ENCODE measurements at places on chromosomes 7 and 10. TPM values are rescaled to one million over a fixed set of nuclear protein-coding genes. Genes with fewer than 3 reads are reported as not detected.

Gene HOGA1
- total RNA-seq: 26.2 TPM

Gene ANKRD61
- total RNA-seq: not detected

Gene CYP3A7
- 0.35 TPM for total RNA-seq

Gene TRPV5
- 1.1 TPM for total RNA-seq

Gene GFRA1
- 43.8 TPM for total RNA-seq

Gene CTTNBP2
- total RNA-seq: 16.5 TPM
